ENCODE measurements at places on chromosomes 16 and 17.

GRCh38 chr17:7884581-7885366 is 3.8 kb upstream of the CHD3 start:
- DNase-seq = no peak

DNA sequence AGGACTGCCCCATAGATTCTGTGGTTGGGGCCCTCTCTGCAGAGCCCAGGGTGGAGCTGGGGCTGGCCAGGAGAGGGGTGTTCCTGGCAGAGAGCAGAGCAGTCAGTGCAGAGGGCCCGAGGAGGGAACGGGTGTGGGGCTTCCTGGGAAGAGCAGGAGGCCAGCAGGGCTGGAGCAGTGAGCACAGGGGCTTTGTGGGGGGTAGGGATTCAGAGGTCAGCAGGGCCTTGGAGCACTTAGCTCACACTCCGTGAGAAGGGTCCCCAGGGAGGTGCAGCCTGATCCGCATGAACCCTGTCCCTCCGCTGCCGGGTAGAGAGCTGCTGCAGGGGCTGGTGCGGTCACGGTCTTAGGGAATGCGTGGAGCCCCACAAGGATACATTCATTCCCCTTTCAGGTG is 113.0 kb upstream of the CIBAR2 start:
- DNase-seq = no peak

DNA sequence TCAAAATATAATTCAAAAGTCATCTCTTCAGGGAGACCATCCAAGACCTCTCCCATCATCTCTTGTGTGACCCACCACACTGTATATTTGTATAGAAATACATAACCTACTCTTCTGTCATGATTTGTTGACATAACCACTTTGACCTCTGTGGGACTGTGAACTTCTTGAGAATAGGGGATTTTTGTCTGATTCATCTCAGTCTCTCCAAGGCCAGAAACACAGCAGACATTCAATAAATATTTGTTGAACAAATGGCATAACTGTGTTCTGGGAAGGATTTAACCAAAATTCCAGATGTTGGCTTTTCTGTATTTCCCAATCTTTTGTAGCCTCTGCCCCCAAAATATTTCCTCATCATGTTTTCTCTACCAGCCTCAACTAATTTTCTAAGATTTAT is 169.7 kb downstream of the CDH11 start:
- peak; percentile 95 for DNase-seq

- DNase-seq = no peak
Observed at GRCh38 chr16:86103320-86103719, 204.4 kb downstream of the IRF8 start.

GRCh38 chr17:28391401-28391800 is 14.6 kb downstream of the SLC46A1 start:
- DNase-seq = no peak

- no peak for DNase-seq
Observed at GRCh38 chr17:41625602-41626001, 1.2 kb upstream of the KRT17 start.

DNA sequence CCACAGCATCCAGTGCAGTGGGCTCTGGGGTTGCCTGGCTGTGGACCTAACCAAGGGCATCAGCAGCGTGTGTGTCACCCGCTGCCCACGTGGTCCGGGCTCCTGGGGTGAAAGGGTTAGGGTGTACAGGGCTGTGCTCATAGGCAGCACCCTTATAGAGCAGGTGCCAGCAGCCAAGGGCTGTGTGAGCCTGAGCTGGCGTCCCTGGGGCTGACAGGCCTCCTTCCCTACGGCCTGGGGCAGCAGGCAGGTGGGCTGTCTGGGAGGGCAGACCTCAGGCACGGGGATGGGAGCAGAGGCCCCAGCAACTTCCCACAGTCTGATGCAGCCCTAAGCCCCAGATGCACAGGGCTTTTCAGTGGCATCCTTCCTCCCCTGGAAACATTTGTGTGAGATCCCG is 13.9 kb downstream of the CD300A start:
- no peak for DNase-seq

- DNase-seq = no peak
Observed at GRCh38 chr17:49930880-49931279, 38.1 kb upstream of the DLX4 start.

DNA sequence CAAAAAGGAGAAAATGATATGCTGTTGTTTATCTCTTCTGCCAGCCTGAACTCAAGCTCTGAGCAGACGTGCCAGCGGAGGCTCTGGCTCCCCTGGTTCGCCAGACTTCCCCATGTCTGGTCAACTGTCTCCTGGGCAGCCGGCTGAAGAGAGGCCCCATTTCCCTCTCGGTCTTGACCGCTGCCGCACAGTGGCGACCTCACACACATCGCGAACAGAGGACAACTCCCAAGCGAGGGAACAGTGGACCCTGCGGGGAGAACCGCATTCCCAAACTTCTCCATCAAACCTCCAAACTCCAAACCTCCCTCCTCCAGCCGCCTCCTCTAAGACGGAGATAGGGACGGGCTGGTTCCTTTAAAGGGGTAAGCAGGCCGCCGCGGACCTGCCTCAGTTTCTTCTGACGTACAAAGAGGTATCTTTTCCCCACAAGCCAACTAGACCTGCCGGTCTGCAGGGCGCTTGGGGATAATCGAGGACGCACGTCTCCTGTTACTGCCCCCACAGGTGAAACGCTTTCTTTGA is 24.9 kb upstream of the RFFL start:
- peak; percentile 53 for DNase-seq

GRCh38 chr17:39663688-39664580 is 1.2 kb upstream of the TCAP start:
- DNase-seq = peak; percentile 25

GRCh38 chr16:5056352-5056751 is 9.4 kb downstream of the C16orf89 start:
- DNase-seq = no peak

DNA sequence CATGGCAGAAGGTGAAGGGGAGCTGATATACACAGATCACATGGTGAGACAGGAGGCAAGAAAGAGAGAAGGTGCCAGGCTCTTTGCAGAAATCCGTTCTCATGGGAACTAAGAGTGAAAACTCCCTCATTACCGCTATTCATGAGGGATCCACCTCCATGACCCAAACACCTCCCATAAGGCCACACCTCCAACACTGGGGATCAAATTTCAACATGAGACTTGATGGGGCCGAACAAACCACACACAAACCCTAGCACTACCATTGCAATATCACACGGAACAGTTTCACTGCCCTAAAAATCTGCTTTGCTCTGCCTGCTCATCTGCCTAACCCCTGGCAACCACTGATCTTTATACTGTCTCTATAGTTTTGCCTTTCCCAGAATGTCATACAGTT is 34.8 kb downstream of the C17orf67 start:
- DNase-seq = peak; percentile 66

GRCh38 chr17:45826919-45827588 is 17.6 kb upstream of the SPPL2C start:
- DNase-seq = no peak

GRCh38 chr17:75570034-75570676 is 17.4 kb upstream of the MYO15B start:
- DNase-seq = no peak

- DNase-seq = peak; percentile 74
Observed at GRCh38 chr17:80942423-80943345, 49.0 kb upstream of the CHMP6 start.

GRCh38 chr16:87740909-87741424 is 24.8 kb downstream of the KLHDC4 start:
- no peak for DNase-seq

DNA sequence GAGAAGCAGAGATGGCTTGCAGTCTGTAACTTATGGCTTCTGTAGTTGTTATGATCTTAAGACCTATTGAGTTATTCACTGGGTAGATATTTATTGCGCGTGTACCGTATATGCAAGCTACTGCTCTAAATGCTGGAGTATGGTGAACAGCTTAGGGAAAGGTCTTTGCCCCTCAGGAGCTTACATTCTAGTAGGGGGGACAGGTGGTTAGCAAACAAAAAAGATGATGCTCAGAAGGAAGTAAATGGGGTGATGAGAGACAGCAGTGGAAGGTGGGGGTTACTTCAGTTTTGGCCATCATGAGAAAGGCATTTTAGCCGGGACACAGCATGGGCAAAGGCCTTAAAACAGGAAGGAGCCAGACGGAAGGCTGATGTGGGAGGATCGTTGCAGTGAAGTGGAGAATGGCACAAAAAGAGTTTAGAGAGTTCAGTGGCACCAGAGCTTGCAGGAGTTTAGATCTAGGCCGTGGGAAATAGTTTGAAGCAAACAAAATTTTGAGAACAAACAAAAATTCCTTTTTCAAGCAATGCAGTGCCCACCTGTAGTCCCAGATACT is 2.1 kb downstream of the ARMC7 start:
- no peak for DNase-seq

GRCh38 chr16:75938818-75939217 is 212.5 kb upstream of the CPHXL start:
- no peak for DNase-seq

- DNase-seq = peak; percentile 64
Observed at GRCh38 chr16:24801761-24802302, 43.9 kb upstream of the SLC5A11 start.

- DNase-seq = no peak
Observed at GRCh38 chr17:77549726-77550366, 408.7 kb upstream of the TNRC6C start.

- DNase-seq = no peak
Observed at GRCh38 chr17:73743518-73744201, 99.4 kb upstream of the SDK2 start.

- DNase-seq = no peak
Observed at GRCh38 chr17:32542186-32542585, 55.4 kb downstream of the CDK5R1 start.

GRCh38 chr17:42782166-42783061 is 2.0 kb downstream of the WNK4 start:
- DNase-seq = no peak

- no peak for DNase-seq
Observed at GRCh38 chr17:17886226-17886625, 49.4 kb upstream of the SREBF1 start.

GRCh38 chr17:49074851-49075540 is 57.6 kb upstream of the B4GALNT2 start:
- DNase-seq = no peak

- DNase-seq = no peak
Observed at GRCh38 chr17:40791111-40791510, 8.6 kb downstream of the KRT28 start.

- DNase-seq = no peak
Observed at GRCh38 chr17:11351479-11351878, 110.5 kb downstream of the SHISA6 start.

GRCh38 chr17:12242345-12242954 is 221.8 kb downstream of the MAP2K4 start:
- no peak for DNase-seq

DNA sequence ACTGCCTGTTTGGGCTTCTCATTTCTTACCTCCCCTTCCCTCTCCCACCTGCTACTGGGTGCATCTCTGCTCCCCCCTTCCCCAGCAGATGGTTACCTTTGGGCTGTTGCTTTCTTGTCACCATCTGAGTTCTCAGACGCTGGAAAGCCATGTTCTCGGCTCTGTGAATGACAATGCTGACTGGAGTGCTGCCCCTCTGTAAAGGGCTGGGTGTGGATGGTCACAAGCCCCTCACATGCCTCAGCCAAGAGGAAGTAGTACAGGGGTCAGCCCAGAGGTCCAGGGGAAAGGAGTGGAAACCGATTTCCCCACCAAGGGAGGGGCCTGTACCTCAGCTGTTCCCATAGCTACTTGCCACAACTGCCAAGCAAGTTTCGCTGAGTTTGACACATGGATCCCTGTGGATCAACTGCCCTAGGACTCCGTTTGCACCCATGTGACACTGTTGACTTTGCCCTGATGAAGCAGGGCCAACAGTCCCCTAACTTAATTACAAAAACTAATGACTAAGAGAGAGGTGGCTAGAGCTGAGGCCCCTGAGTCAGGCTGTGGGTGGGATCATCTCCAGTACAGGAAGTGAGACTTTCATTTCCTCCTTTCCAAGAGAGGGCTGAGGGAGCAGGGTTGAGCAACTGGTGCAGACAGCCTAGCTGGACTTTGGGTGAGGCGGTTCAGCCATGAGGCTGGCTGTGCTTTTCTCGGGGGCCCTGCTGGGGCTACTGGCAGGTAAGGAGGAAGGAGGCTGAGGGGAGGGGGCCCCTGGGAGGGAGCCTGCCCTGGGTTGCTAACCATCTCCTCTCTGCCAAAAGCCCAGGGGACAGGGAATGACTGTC is at the start of gene CD68:
Gene CD68, plus strand, starts transcription at position 638 of the 833 bp plus-strand sequence. Its CDS starts 40 bp downstream, at position 678.
- DNase-seq = peak; percentile 92

GRCh38 chr17:72338847-72339790 is 218.3 kb downstream of the SOX9 start:
- DNase-seq = peak; percentile 95

DNA sequence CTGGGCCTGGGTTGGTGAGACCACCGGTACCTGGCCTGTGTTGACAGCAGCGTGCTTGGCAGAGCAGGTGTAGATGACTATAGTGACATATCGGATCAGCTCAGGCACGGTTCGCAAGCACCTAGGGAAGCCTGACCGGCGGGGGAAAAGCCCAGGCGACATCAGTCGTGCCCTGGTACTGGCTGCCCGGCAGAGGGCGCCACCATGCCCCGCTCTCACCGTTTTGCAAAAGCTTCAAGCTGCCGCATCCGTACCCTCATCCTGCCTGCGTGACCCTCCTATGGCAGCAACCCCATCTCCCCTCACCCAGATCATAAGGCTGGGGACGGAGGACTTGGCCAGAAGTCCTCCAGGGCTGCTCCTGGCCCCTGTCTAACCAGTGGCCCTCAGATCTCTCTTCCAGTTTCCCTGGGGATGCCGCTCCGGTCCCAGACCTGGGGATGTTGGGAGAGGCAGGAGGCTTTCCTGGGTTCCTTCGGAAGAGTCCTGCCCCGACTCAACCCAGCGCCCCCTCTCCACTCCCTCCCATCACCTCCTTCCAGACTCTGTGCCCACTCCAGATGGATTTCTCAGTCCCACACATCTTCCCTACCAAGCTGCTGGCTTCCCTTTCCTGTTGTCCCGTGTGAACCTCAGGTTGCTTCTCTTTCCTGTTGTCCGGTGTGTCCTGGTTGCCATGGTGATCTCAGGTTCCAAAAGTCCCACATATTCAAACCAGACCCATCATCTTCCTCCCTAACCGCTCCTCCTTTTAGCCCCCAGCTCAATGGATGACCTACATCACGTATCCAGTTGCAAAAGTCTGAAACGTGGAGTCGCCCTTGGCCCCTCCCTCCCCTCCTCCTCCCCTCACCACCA is 13.7 kb downstream of the ALOX12B start:
- DNase-seq = peak; percentile 54

GRCh38 chr17:72479113-72479512 is 358.3 kb downstream of the SOX9 start:
- DNase-seq = no peak

- DNase-seq = no peak
Observed at GRCh38 chr17:67165201-67165600, 79.8 kb downstream of the HELZ start.

GRCh38 chr17:16171613-16172012 is 43.7 kb downstream of the NCOR1 start:
- peak; percentile 51 for DNase-seq

GRCh38 chr16:85663891-85664321 is 24.8 kb downstream of the GINS2 start:
- DNase-seq = no peak

- no peak for DNase-seq
Observed at GRCh38 chr17:46876353-46876887, 25.0 kb downstream of the WNT9B start.

- DNase-seq = peak; percentile 95
Observed at GRCh38 chr17:692116-692515, 22.5 kb downstream of the VPS53 start.
